CD4-positive, alpha-beta T cell (primary cell): ENCODE measurements at places on chromosomes 6 and 20.
A peak's percentile ranks its signal among the peaks of the same experiment; 100 is the strongest.

- no peak overlapping the region for H3K4me3 ChIP-seq
- no peaks in the 10 kb centered on the region for H3K27me3 ChIP-seq
- H3K36me3 ChIP-seq, result no peaks in the 10 kb centered on the region
Measured at GRCh38 chr6:22237526-22237925, 59.3 kb downstream of the PRL start.

DNA sequence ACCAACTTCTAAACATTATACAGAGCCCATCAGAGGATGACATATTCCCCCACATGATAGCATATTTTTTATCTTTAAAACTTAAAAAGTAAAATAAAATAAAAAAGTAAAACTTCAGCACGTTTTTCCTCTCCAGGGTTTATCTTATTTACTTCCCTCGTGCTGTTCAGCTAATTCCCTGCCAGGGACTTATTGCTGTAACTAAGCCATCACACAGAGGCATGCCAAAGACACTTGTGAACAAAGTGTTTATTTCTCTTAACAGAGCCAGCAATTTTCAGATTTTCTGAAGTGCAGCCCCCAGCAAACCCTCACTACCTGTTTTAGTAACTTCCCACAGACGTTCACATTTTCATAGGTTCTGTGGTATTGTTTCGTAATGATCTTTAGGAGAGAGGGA is 293.8 kb downstream of the ZNF217 start:
- H3K36me3 ChIP-seq, result no peaks in the 10 kb centered on the region
- DNase-seq, result no peak
- no peak overlapping the region for H3K27ac ChIP-seq
- no peaks in the 10 kb centered on the region for H3K4me1 ChIP-seq
- H3K4me3 ChIP-seq, result no peak overlapping the region

GRCh38 chr6:3199382-3199781 is 28.1 kb downstream of the TUBB2B start:
- H3K36me3 ChIP-seq, result no peaks in the 10 kb centered on the region
- H3K4me1 ChIP-seq, result no peaks in the 10 kb centered on the region
- no peak overlapping the region for H3K4me3 ChIP-seq

GRCh38 chr6:2432292-2432691 is 186.9 kb upstream of the GMDS start:
- no peaks in the 10 kb centered on the region for H3K27me3 ChIP-seq
- H3K4me3 ChIP-seq, result no peak overlapping the region
- no peak overlapping the region for H3K27ac ChIP-seq
- no peak for DNase-seq

DNA sequence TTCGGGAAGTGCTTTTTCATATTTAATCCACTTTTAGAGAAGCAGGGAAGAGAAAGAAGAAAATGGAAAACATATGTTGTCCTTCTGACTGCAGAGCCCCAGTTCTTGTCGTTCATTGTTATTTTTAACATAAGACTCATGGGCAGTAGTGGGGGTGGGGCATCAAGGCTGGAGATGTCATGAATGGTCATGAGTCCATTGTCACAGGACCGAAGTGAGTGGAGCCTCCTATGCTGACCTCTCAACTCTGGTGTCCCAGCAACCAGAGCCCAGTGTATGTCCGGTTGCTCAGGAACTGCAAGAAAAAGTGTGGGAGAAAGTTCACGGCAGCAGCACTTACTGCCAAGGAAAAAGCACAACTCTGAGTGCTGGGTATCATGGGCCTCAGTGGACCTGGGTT is 108.6 kb downstream of the BANF2 start:
- H3K27ac ChIP-seq, result no peak overlapping the region
- H3K4me3 ChIP-seq, result no peak overlapping the region
- no peaks in the 10 kb centered on the region for H3K4me1 ChIP-seq
- DNase-seq, result no peak
- H3K36me3 ChIP-seq, result no peaks in the 10 kb centered on the region

DNA sequence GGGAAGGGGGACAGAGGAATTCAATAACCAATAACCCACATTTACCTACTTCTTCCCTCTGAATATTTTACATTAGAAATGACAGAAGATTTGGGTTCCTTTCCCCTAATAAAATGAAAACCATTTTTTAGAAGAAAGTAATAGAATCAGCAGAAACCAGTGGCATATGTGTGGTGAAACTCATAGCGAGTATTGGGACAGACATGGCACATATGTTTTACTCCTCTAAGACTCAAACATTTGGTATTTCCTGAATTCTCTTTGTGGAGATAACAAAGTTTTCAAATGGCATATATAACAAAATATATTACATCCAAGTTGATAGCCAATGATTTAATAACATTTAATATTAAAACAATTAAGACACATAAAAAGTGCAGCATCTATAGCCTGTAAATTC is 12.9 kb upstream of the BEND3 start:
- H3K27me3 ChIP-seq, result no peaks in the 10 kb centered on the region
- DNase-seq, result no peak
- H3K4me3 ChIP-seq, result no peak overlapping the region
- no peak overlapping the region for H3K27ac ChIP-seq
- H3K36me3 ChIP-seq, result no peaks in the 10 kb centered on the region

GRCh38 chr6:128131566-128131965 is 230.7 kb upstream of the THEMIS start:
- H3K4me3 ChIP-seq, result no peak overlapping the region
- H3K27me3 ChIP-seq, result no peaks in the 10 kb centered on the region
- no peaks in the 10 kb centered on the region for H3K4me1 ChIP-seq

DNA sequence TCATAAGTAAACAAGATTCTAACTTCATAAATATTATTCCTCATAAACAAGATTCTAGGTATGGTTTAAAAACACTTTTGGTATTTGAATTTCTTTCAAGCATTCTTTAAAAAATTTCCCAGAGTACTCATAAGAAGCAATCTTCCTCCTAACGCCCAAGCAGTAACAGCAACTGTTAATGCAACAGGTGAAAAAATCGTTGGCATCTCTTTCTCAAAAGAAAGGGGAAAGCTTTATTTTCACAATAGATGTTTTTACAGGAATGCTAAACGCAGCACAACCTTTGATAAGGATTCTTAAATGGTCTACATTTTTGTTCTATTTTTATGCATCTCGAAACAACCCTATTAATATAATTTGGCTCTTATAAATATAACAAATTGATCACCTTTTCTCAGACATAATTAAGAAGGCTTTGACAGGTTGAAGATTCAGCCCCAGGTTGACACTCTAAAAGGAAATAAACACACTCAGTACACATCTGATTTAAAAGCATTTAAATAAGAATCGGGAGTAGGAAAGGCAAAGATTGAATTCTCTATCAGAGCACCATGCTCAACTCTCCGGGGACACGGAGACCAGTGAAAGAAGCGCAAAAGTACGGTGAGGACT is 634 bp downstream of the AHI1 start:
- H3K36me3 ChIP-seq, result no peaks in the 10 kb centered on the region
- no peak overlapping the region for H3K27ac ChIP-seq
- no peaks in the 10 kb centered on the region for H3K27me3 ChIP-seq
- H3K4me1 ChIP-seq, result peaks cover 9% of the 10 kb centered on the region

- no peak overlapping the region for H3K4me3 ChIP-seq
- no peaks in the 10 kb centered on the region for H3K27me3 ChIP-seq
- no peak for DNase-seq
- H3K36me3 ChIP-seq, result no peaks in the 10 kb centered on the region
- no peak overlapping the region for H3K27ac ChIP-seq
- H3K4me1 ChIP-seq, result no peaks in the 10 kb centered on the region
Measured at GRCh38 chr6:125679128-125679527, 70.3 kb upstream of the HEY2 start.

DNA sequence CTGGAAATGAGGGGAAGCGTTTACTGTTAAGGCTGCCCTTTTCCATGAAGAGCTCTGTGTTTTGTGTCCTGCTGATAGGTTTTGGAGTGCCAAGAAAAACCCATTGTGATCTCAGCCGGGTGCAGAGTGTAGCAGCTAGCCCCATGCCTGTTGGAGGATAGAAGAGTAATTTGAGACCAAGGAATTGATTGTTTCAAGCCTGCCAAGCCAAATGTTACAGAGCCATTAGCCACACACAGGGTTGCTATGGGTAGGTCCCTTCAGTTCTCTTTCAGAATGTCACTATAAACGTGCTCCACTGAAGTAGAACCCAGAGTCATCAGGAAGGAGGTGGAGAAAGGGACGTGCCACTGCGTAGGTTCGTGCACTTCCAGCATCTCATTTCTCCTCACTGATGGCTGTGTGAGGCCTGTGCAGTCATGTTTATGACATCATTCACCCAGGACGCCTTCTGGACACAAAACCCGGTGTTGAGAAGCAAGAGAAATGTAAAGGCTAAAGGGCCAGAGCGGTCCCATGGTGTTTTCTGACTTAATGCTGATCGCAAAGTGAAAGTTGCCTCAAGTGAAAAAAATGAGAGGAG is 6.6 kb downstream of the GMPR start:
- H3K27ac ChIP-seq, result no peak overlapping the region
- H3K36me3 ChIP-seq, result no peaks in the 10 kb centered on the region
- no peaks in the 10 kb centered on the region for H3K27me3 ChIP-seq

DNA sequence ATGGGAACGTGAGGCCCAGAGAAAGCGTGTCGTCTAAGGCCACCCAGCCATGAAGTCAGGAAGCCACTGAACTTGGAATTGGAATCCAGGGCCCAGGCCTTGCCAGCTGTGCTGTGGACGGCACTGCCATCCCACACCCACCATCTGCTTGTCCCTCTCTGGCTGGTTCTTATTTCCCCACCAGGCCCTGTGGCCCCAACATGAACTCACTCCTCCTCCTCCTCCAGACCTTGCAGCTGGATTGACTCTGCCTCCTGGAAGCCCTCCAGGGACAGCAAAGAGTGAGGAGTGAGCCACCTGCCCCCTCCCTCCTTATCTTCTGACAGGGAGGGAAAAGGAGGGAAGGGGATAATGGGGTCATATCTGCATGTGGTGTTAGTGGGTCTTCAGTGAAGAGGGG is 16.0 kb upstream of the IP6K3 start:
- H3K4me3 ChIP-seq, result no peak overlapping the region
- H3K27me3 ChIP-seq, result no peaks in the 10 kb centered on the region
- H3K27ac ChIP-seq, result no peak overlapping the region
- no peaks in the 10 kb centered on the region for H3K36me3 ChIP-seq

GRCh38 chr6:166411271-166411670 is 28.5 kb upstream of the MPC1 start:
- H3K36me3 ChIP-seq, result no peaks in the 10 kb centered on the region
- peak overlapping the region; percentile 58 for H3K27ac ChIP-seq
- H3K4me1 ChIP-seq, result peaks cover 58% of the 10 kb centered on the region
- H3K4me3 ChIP-seq, result peak overlapping the region; percentile 44

- no peak overlapping the region for H3K4me3 ChIP-seq
- no peaks in the 10 kb centered on the region for H3K27me3 ChIP-seq
- DNase-seq, result no peak
- H3K36me3 ChIP-seq, result no peaks in the 10 kb centered on the region
- no peaks in the 10 kb centered on the region for H3K4me1 ChIP-seq
- no peak overlapping the region for H3K27ac ChIP-seq
Measured at GRCh38 chr6:16929809-16930208, 168.5 kb upstream of the ATXN1 start.

- no peaks in the 10 kb centered on the region for H3K4me1 ChIP-seq
- H3K36me3 ChIP-seq, result no peaks in the 10 kb centered on the region
- no peaks in the 10 kb centered on the region for H3K27me3 ChIP-seq
- H3K27ac ChIP-seq, result no peak overlapping the region
Measured at GRCh38 chr6:112145080-112145573, 57.7 kb downstream of the FAM229B start.

DNA sequence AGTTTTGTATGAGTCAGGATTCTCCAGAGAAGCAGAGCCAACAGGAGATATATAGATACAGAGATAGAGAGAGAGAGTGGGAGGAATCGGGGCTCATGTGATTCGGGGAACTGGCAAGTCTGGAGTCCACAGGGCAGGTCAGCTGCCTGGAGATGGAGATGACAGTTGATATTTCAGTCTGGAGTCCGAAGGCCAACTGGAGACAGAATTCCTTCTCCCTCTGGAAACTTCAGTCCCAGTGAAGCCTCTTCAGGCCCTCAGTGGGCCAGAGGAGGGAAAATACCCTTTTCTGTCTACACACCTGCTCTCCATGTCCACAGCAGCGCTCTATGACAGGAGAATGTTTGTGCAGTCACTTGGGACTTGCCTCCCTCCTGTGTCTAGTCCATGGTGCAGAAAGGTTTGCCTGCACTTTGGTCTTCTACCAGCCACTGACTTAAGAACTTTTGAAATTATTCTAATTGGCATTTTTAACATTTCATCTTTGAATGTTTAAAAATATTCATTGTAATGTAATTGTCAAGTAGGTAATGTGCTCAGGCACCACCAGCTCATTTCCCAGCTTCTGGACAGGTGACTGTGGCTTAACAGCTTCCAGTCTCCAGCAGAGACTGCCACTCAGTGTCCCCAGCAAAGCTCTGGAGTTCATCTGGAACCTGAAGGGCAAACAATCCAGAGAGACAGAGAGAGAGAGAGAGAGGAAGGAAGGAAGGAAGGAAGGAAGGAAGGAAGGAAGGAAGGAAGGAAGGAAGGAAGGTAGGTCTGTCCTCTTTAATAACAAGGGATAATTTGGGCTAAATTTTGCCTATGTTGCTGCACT is 43.8 kb upstream of the AFDN start:
- H3K4me3 ChIP-seq, result no peak overlapping the region
- H3K36me3 ChIP-seq, result no peaks in the 10 kb centered on the region
- H3K27ac ChIP-seq, result no peak overlapping the region
- no peak for DNase-seq
- no peaks in the 10 kb centered on the region for H3K27me3 ChIP-seq

DNA sequence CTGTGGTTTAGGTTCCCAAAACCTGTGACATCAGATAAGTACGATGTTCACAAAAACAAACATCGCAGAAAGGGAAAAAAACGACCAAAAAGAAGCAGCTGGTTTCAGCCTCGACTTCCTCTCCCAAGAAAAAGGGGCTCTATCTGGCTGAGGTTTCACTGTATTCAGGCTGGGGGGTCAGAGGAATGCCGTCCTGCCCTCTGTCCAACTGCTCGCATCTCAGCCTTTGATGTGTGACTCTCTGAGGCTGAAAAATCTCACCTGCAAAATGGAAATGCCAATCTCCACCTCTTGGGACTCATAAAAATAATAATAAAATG is 123.6 kb upstream of the PTPN1 start:
- peak overlapping the region; percentile 25 for H3K4me3 ChIP-seq
- no peak overlapping the region for H3K27ac ChIP-seq
- no peaks in the 10 kb centered on the region for H3K36me3 ChIP-seq
- no peak for DNase-seq

DNA sequence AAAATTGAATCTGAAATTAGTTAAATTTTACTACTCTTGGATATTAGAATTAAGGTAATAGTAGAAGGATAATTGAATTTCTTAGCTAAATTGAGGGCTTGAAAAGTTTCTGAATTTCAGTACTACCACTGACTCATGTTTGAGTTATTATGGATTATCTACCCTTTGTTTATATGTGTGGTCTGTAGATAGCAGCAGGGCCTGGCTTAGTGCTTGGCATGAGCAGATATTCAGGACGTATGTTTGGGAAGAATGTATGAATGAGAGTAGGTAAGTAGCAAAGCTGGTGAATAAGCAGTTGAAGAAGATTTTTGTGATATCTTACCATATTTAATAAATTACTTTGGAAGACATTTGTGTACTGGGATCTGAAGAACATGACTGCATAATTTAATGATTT is 152.7 kb downstream of the MACROD2 start:
- DNase-seq, result no peak
- no peaks in the 10 kb centered on the region for H3K27me3 ChIP-seq
- H3K27ac ChIP-seq, result no peak overlapping the region
- no peaks in the 10 kb centered on the region for H3K4me1 ChIP-seq
- no peaks in the 10 kb centered on the region for H3K36me3 ChIP-seq

GRCh38 chr6:106187424-106187982 is 101.4 kb downstream of the PRDM1 start:
- H3K27ac ChIP-seq, result no peak overlapping the region
- peaks cover 4% of the 10 kb centered on the region for H3K36me3 ChIP-seq
- H3K4me3 ChIP-seq, result no peak overlapping the region
